ENCODE measurements at places on chromosomes 11 and 22.

GRCh38 chr22:39617342-39617741 is 46.8 kb downstream of the CACNA1I start:
- DNase-seq: no peak

DNA sequence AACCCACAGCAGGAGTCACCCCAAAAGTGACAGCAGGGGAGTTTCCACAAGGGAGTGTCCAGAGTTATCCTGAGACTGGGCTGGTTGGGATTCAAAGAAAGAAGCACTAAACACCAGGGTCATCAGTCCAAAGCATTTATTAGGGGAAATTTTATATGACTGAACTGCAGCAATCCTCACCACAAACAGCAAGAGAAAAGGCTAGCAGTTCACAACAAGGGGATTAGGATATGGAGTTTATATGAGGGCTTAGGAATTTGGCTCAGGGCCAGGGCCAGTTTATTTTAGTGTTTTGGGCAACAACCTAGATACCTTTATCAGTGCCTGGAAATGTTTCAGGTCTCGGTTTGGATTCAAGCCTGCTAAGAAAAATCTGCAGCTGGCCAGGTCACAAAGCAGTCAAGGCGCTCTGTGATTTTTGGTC is 4.6 kb upstream of the TMEM126A start:
- peak; percentile 16 for DNase-seq

- DNase-seq: no peak
Measured at GRCh38 chr11:131840545-131840944, 470.1 kb downstream of the NTM start.

DNA sequence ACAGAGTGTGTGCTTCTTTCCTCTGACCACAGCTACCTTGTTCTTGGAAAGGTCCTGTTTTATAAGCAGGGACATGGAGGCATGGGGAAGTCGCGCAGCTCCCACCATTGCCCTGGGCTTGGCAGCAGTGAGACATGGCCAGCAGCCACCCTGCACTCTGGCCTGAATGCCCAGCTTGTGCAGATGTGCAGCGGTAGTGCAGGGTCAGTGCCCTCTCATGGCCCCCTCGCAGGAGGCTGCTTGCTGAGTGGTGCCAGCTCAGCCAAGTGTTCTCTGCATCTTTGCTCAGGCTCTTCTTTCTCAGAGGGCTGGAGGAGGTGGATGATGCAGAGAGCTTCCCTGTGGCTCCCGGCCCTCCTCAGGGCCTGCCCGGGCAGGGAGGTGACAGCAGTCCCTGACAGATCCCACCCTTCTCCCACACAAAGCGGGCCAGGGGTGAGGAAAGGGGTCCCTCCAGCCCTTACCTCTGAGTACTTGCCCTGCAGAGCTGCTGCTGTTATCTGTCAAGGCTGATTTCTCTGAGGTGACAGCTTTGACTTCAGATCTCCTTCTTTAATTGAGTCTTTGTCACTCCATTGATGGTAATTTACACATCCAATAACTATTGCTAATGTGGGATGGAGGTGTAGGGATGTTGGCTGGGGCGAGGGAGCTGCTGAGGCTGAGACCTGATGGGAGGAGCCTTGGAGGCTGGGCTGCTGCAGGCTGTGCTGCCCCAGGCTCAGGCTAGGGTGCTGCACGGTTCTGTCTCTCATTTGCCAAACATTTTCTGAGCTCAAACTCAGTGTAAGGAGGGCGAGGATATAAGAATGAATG is 47.4 kb upstream of the B3GAT1 start:
- DNase-seq: no peak

- no peak for DNase-seq
Measured at GRCh38 chr22:25100948-25101347, 98.7 kb upstream of the CRYBB3 start.

- DNase-seq: no peak
Measured at GRCh38 chr22:37410174-37411055, 16.9 kb downstream of the ELFN2 start.

GRCh38 chr11:121429556-121429955 is 22.6 kb upstream of the SORL1 start:
- DNase-seq: no peak

GRCh38 chr22:38305471-38306448 is 11.5 kb downstream of the CSNK1E start:
- no peak for DNase-seq

DNA sequence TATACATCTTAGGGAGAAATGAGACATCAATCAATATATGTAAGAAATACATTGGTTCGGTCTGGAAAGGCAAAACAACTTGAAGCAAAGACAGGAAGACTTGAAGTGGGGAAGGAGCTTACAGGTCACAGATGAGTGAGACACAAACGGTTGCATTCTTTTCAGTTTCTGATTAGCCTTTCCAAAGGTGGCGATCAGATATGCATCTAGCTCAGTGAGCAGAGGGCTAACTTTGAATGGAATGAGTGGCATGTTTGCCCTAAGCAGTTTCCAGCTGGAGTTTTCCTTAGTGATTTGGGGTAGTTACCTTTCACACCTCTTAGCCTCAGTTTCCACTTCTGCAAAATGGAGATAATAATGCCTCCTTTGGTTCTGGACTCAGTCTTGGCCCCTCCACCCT is 15.8 kb downstream of the LHFPL7 start:
- DNase-seq: no peak

GRCh38 chr22:49062155-49062801 is 765.4 kb downstream of the BRD1 start:
- no peak for DNase-seq

DNA sequence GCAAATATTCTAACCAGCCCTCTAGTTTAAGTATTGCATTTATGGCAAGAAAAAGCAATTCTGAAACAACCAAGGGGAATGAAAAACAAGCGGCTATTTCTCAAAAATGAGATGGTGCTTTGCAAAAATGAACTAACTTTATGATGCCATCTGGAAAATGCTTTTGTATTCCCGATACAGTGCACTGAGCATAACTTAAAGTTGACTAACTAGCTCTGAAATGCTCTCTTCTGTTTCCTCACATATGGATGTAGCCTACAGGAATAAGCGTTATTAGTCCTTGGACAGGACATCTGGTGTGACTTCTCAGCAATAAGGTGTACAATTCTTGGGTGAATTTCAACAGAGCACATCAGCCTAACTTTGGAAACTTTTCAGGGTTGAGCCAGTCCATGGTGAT is 228.2 kb upstream of the DDI1 start:
- DNase-seq: no peak

DNA sequence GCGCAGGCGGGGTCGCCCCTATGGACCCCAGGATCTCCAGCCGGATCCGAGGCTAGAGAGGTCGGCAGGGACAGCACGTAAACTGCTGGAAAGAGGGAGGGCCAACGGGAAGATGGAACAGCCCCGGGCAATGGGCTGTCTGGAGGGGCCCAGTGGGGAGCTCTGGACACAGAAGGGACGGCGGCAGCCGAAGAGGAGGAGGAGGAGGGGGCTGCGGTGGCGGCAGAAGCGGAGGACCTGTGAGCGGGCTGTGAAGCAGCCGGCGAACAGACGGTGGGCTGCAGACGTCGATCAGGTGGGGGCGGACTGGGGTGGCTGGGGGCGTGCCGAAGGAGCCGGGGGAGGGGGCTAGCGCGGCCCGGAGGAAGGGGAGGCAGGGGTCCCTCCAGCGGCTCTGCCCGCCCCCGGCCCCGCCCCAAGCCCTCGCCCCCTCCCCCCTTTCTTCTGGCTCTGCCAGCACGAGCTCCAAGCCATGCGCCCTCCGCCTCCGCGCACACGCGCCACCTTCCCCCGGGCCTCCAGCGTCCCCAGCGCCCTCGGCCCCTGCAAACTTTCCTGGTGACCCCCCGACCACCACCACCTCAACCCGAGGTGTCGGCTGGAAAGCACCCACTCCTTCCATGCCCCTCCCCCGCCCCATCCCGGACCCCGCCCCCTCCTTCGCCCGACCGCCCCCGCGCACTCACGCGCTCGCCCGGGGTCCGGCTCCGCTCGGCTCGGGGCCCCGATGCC is 432 bp downstream of the TNKS1BP1 start:
- DNase-seq: no peak

- DNase-seq: no peak
Measured at GRCh38 chr11:95291946-95292345, 60.9 kb upstream of the SESN3 start.

DNA sequence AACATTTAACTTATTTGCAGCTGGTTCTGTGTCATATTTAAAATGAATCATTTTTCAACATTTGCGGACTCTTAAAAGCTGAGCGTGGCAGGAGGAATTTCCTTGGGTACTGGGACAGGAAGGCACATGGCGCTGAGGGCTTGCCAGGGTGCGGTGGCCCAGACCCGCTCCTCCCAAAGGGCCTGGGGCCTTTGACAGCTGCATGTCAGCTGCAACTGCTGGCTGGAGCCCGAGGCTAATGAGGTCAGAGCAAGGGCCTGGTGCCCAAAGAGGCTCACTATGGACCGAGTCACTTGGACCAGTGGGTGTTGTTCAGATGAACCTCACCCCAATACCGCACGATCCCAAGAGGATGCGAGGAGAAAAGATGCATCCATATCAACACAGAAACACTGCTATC is 326.9 kb downstream of the CTTN start:
- DNase-seq: no peak

GRCh38 chr11:128926000-128926399 is 16.7 kb downstream of the TP53AIP1 start:
- no peak for DNase-seq

- DNase-seq: no peak
Measured at GRCh38 chr11:121321614-121322243, 29.2 kb downstream of the SC5D start.

DNA sequence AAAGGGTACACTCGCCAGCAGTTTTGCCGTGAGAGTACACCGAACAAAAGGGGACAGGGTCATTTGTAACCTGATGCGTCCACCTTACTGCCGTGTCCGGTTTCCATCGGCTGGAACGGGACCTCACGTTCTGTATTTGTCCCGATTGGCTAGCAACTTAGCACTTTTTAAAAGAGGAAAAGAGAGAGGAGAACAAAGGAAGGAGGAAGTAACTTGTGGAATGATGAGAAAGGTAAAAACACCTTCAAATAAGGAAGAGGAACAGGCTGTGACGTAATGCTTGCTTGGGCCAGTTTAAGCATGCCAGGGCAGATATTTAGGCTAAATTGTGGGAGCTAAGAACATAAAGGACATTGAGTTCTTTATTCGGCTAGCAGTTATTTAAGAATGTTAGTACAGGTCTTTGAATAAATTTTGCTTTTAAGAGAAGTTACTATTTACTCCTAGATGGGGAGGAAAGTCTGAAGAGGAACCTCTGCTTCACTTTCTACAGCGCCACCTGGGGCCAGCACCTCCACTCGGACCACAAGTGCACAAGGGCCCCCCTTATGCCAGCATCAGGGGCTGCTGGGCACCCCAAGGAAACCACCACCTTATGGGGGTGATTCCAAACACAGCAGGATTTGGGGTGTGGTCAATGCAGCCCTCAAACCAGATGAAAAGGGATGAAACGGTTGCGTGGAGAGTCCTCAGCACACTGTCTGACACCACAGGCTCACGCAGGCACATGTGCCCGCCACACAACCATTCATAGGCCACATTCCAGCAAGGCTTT is 5.8 kb downstream of the ARSA start:
- DNase-seq: no peak

GRCh38 chr22:19509923-19510322 is 14.3 kb downstream of the CLDN5 start:
- no peak for DNase-seq

GRCh38 chr22:48955351-48956311 is 872.0 kb downstream of the BRD1 start:
- DNase-seq: no peak

- no peak for DNase-seq
Measured at GRCh38 chr11:94550513-94550912, 6.8 kb downstream of the FUT4 start.

DNA sequence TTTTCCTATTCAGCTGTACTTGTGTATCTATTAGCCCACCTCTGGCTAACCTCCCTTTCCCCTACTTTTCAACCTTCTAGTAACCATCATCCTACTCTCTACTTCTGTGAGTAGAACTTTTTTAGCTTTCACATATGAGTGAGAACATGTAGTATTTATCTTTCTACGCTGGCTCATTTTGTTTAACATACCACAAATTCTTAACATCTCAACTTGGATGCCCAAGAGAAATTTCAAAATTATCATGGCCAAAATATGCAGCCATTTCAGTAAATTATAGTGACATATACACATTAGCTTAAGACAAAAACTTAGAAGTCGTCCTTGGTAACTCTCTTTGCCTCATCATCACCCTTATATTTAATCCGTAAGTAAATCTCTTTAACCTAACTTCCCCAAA is 34.7 kb downstream of the LUZP2 start:
- no peak for DNase-seq

DNA sequence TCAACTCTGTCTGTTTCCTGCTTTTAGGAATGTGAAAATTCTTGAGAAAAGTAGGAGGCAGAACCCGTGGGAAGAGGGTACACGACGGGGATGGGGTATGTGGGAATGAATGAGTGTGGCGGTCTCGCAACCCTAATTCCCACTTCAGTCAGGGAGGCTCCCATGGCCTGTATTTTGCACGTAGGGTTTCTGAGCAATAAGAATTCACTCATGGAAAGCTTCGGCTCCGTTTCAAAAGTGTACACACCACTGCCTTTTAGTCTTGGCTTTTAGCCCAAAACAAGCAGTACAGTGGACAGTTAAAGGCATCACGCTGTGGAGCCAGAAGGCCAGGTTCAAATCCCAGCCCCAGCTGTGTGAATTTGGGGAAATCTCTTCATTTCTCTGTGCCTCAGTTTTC is 116.7 kb downstream of the MN1 start:
- no peak for DNase-seq

DNA sequence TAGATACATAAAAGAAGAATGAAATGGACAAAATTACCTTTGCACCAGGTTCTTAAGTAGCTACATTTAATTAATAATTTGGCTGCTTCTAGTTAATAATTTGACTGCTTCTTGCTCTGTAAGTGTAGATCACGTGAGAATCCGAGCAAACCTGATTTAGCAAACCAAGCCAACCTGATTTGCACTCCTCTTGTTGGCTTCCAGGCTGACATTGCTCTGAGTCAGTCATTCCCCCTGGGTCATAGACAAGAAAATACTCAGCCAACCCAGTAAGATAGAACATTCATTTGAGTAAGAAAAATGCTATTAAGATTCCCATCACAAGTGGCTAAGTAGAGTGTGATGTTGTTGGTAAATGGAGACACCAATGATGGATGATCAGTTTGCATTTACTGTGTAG is 304.1 kb downstream of the C11orf87 start:
- no peak for DNase-seq

DNA sequence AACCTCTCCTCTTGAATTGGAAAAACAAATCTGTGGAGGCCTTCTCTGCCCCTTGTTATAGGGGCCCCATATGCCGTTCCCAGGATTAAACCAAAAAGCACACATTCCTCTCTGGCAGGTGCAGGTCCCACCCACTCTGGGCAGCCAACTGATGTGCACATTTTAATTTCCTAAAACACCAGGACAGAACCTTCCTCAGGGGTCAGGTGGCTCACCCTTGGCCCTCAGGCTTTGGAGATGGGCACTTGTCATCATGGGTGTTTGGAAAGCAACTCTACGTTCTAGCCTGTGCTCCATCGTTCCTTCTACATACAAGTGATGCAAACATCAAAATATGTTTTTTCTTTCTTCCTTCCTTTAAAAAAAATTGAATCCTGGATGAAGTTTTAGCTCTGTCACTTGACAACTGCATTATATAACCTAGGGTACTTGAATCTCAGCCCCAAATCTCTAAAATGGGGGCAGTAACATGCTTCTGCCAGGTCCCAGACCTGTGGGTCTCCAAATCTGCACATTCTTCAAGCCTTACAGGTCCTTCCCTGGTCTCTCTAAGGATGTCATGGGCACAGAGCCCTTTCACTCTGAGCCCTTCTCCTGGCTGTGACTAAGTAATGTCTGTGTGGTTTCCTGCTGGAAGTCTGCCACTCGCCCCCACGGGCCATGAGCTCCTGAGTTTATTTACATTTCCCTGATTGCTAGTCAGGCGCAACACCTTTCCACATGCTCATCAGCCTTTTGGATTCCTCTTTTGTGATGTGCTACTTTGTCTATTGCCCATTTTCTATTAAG is 43.8 kb downstream of the KCNQ1OT1 start:
- peak; percentile 56 for DNase-seq

All from NCI-H226 (cell line).